ENCODE measurements at places on chromosomes 13 and 19.

- DNase-seq = no peak
Observed at GRCh38 chr13:89163096-89163495, 1491.9 kb downstream of the SLITRK5 start.

DNA sequence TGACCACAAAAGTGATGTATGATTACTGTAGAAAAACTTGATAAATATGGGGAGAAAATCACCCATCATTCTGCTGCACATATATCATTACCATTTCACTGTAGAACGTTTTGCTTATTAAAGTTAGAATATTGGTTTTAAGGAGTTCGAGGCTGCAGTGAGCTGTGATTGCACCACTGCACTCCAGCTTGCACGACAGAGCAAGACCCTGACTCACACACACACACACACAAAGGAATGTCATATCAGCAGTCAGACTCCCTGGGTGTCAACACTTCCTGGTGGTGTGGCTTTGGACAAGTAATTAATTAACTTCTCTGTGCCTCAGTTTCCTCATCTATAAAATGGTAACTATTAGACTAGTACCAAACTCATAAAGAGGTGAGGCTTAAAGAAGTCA lies 11.3 kb upstream of the PNMA8A start:
- no peak for DNase-seq

- DNase-seq = no peak
Observed at GRCh38 chr13:55302568-55302967, 1838.2 kb upstream of the PRR20A start.

- DNase-seq = no peak
Observed at GRCh38 chr19:28436320-28436719, 776.6 kb downstream of the UQCRFS1 start.

DNA sequence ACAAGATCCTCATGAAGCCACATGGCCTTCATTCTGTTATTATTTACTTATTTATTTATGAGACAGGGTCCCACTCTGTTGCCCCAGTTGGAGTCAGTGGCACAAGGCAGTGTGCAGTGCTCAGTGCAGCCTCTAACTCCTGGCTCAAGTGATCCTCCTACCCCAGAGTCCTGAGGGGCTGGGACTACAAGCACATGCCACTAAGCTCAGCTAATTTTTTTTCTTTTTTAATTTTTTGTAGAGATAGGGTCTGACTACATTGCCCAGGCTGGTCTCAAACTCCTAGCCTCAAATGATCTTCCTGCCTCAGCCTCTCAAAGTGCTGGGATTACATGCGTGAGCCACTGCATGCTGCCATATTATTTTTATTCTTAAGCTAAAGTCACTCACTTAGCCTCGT lies 241.4 kb downstream of the UQCRFS1 start:
- no peak for DNase-seq

DNA sequence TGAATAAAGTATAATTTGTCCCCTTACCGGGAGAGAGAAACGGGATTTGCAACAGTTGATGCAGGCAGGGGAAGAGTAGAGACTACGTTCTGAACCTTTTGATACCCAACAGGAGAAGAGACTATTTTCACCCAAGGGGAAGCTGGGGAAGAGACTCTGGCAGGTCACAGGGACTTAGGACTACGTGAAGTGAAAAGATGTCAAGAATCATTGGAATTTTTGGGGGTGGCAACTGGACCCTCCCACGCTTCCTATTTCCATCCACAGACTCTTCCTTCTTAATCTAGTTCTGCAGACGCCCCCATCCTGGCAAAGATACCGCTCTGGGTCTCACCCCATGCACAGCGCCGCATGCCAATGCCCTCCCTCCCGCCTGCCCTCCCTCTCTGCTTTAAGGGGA lies 13.8 kb downstream of the CABP5 start:
- no peak for DNase-seq

DNA sequence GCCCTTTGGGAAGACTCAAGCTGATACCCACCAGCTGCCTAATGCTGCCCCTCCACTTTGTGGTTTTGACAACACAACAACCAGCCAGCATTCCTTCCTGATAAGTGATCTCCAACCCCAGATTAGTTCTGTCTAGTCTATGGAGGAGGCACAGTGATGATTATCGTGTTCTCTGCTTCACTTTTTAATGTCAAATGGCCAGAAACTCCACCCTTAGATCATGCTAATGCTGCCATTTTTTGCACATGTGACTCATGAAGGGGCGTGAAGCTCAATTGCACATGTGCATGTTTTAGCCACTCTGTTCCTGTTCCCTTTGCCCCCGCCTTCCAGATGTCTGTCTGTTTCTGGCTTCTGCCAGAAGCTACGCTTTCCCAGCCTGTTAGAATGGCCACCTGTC lies 199.8 kb downstream of the COG6 start:
- no peak for DNase-seq

- no peak for DNase-seq
Observed at GRCh38 chr19:10421240-10422045, 1.1 kb downstream of the PDE4A start.

GRCh38 chr13:110759710-110760109 lies 46.2 kb downstream of the ING1 start:
- no peak for DNase-seq

- no peak for DNase-seq
Observed at GRCh38 chr13:109496216-109496615, 290.2 kb downstream of the IRS2 start.

DNA sequence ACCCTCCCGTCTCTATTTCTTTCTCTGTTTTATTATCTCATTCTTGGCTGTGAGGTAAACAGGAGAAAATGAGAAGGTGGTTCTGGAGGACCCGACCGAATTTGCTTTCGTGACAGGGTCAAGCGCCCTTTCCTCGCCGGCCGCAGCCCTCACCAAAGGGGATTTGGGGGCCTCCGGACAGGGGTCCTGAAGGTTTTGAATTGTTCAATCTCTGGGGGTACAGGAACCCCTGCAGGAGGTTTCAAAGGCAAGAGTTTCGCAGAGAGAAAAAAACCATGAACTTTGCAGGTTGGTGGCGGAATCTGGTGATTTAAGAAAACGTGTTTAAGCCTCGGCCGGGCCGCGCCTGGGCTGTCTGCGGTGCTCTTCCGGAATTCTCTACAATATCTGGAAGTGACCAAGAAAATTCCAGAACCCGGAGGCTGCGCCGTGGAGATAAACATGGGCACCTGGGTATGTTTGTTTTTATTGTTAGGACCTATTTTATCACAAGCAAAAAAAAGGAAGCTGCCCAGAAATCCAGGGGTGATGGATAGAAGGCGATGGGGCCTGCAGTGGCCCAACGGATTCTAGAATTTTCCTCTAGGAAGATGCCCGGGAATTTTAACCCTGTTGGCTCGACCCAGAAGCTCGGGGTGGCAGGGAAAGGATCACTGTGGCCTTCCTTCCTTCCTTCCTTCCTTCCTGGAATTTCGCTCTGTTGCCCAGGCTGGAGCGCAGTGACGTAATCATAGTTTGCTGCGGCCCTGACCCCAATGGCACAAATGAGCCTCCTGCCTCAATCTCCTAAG lies 14.2 kb upstream of the PTBP1 start:
- DNase-seq = no peak

DNA sequence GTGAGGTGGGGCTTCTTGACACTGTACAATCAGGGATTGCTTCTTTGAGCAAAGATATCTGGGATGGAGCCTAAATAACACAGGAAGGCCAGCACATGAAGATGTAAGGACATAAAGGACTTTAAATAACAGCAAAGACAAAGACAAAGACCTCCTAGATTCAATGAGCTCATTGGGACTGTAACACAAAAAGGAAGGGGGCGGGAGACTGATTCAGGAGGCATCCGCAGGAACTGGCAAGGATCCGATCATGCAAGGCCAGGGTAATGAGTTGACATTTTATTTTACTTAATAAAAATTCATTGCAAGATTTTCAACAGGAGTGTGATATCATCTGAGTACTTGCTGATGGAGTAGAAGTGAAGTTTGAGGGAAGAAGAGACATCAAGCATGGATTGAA lies 121.5 kb downstream of the LHFPL6 start:
- DNase-seq = no peak

- no peak for DNase-seq
Observed at GRCh38 chr13:66558506-66558905, 671.6 kb downstream of the PCDH9 start.

- DNase-seq = no peak
Observed at GRCh38 chr19:33508941-33509614, 12.5 kb downstream of the PEPD start.

DNA sequence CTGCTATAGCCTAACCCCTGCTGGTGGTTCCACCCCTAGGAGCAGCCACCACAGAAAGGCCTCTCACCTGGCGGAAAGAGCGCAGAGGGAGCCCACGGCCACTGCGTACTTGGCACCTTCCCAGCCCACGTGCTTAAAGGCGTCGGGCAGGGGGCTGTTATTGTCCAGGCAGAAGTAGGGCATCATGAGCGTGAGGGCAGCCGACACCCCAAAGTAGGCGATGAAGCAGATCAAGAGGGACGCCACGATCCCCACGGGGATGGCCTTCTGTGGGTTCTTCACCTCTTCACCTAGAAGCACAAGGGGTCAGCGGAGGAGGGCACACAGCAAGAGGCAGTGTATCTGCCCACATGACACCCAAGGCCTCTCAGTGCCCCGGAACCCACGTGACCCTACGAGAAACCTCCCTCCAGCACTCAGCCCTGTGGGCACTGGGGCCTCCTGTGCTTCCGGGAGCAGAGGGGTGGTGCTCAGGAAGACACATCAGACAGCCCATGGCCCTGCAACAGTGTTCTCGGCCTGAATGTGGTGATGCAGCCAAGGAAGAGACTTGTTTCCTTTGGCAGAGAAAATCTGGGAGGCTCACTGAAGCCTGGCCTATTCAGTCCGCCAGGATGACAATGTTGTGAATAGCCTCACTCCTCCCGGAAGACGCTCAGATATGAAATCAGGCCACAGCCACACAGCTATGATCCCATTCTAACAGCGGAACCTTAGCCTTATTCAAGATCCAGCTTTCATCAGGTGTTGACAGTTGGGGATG lies 72.1 kb downstream of the SLC7A1 start:
- DNase-seq = no peak

GRCh38 chr13:60062502-60062901 lies 101.2 kb downstream of the DIAPH3 start:
- DNase-seq = no peak

GRCh38 chr13:48398450-48399095 lies 14.3 kb downstream of the LPAR6 start:
- no peak for DNase-seq

DNA sequence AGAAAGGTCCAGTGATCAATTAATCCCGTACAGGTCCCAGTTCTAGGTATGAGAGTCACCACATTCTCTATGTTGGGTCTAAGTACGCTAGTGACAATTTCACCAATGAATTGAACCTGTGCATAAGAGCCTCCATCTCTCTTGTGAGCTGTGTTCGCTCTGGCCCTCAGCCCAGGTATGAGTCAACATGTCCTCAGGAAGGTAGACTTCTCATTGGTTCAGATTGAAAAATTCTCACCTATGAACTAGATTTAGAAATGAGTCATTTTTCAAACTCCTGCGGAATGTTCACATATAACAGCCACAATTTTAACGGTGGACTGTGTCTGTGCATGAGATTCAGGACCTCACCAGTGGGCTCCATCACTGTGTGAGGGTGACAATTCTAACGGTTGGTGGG lies 12.7 kb upstream of the ZNF43 start:
- DNase-seq = no peak

- DNase-seq = no peak
Observed at GRCh38 chr13:46468570-46469463, 81.8 kb upstream of the RUBCNL start.

- DNase-seq = no peak
Observed at GRCh38 chr13:42645717-42646116, 71.8 kb downstream of the TNFSF11 start.

- no peak for DNase-seq
Observed at GRCh38 chr13:33509642-33510229, 224.2 kb upstream of the STARD13 start.

DNA sequence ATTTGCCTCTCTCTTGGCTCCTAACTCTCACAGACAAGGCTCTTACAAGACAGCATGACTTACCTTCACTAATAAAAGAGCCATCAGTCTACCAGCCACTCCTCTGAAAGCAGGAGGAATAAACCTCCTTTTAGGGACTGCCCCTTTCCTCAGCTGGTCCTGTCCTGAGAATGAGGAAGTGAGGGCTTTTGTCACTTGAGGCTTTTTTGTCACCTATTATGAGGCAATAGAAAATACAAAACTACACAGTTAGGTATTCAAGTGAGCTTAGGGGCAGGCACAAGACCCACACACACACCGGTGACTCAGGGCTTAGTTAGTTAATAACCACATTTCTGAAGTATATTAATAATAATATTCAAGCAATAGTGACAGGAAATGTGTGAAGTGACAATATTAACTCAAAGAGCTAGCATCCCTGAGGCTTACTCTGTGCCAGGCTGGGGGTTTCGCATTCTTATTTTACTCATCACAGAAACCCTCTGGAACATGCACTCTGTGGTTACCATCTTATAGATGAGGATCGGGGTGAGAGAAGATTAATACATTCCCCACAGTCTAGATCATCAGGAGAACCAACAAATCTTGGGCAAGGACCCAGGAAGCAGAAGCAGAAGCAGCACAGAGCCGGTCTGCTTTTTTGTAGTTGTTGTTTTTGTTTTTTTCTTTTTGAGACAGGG lies 379.9 kb downstream of the LIG4 start:
- DNase-seq = no peak

- DNase-seq = no peak
Observed at GRCh38 chr13:29301027-29301426, 294.5 kb downstream of the SLC7A1 start.

GRCh38 chr19:42324655-42325307 lies 654 bp upstream of the MEGF8 start:
- no peak for DNase-seq

- DNase-seq = no peak
Observed at GRCh38 chr19:17020385-17020784, 6.2 kb downstream of the CPAMD8 start.

DNA sequence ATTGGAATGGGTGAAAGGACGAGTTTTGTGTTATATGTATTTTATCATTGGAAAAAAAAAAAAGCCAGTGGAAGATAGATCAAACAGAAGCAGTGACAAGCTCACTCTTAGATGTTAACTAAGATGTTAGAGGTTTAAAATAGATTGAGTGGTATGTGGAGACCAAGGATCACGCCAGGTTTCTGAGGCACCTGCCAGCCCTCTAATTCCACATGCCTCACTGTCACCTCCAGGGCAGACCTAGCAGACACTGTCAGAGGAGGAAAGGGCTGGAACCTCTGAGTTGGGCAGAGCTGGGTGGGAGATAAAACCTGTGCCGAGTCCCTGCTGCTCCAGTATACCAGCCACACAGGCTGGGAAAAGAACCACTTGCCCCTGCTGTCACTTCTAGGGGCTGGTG lies 57.5 kb upstream of the SIAH3 start:
- DNase-seq = no peak

GRCh38 chr13:87952377-87952776 lies 281.2 kb downstream of the SLITRK5 start:
- no peak for DNase-seq

- no peak for DNase-seq
Observed at GRCh38 chr19:35207391-35207871, 21.1 kb downstream of the FAM187B start.

Measured in hematopoietic multipotent progenitor cell treated with erythropoietin and hydrocortisone succinate and interleukin-3 and kit ligand, for 15 days (in vitro differentiated cells).